ENCODE measurements at places on chromosomes 5 and 9. TPM values are rescaled to one million over a fixed set of nuclear protein-coding genes. Genes with fewer than 3 reads are reported as not detected.

DNA sequence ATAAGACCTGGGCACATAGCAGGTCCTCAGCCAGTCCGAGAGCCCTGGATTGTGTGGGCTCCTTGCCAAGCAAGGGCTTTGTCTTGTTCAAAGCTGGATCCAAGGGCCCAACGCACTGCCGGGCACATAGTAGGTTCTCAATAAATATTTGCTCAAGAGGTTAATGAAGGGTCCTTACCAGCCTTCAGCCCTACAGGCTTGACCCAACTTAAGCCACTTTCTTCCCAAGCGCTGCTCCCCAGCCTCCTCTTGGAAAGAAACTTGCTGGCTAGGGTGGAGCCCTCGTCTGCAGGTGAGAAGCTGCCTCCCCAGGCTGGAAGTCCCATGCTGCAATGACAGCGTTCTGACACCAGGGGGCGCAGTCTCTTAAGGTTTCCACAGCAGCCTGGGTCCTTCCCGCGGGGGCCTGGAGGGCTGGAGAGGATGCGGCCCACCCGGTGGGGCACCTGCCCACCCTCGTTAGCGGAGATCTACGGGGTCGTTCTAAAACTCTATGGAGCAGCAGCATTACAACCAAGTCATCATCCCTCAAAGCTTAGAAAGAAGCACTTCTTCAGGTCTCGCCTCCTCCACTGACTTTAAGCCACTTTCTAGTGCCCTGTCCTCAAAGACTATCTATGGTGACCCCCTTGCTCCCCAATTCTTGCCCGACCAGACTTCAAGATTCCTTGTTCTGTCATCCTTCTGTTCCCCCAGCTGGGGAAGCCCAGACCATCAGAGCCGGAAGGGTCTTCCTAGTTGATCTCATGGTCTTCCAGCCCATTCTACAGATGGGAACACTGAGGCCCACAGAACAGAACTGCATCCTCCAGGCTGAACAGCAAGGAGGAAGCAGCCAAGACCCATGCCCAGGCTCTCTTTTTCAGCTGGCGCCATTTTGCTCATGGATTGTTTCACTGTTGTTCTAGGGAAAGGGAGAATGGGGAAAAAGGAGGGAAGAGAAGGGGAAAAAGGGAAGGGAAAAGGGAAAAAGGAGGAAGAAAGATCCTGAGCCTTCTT lies 115.4 kb downstream of the LHX2 start:
- DNase-seq, result peak; percentile 60

DNA sequence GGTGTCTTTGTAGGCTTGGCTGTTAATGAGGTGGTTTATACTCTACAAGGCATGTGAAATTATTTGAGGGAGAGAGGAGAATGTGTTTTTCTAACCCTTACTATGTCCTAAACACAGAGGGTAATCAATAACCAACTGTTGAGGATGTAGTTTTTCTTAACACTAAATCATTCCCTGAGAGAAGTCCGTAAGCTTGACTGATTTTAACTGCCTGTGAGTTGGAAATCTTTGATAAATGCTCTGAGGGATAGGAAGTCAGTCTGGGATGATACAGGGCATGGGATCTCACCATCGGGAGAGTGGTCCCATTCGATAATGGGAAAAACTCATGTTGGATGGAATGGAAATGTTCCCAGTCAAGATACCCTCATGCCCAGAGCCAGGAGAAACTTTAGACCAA lies 249.6 kb downstream of the PDZD2 start:
- no peak for DNase-seq

The SPATA31A3 gene
- total RNA-seq, result not detected

The EMB gene
- total RNA-seq, result 15.2 TPM

- DNase-seq, result no peak
Observed at GRCh38 chr5:93585767-93586385, 2.9 kb downstream of the NR2F1 start.

- DNase-seq, result no peak
Observed at GRCh38 chr5:170960567-170960966, 98.7 kb downstream of the RANBP17 start.

GRCh38 chr5:179858241-179858585 lies 404 bp downstream of the MRNIP start:
- no peak for DNase-seq

The TICAM2 gene
- 2.9 TPM for total RNA-seq

The IL4 gene
- not detected for total RNA-seq

The NSG2 gene
- total RNA-seq, result not detected

DNA sequence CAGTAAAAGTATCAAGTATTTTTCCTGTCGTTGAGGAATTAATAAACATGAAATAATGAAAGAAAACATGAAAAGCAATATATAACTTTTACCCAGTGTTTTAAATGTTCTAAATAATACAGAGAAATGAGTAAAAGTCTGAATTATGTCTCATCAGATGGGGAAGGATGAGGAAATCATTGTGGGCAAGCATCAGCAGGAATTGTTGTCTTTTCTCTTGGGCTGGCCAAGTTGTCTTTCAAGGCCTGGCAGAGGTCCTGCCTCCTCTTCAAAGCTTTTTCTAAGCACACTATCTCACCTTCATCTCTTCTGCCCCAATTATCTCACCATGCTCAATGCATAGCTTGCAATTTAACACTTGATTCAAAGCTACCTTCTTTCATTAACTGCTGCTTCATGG lies 41.9 kb downstream of the MOCS2 start:
- DNase-seq, result no peak

DNA sequence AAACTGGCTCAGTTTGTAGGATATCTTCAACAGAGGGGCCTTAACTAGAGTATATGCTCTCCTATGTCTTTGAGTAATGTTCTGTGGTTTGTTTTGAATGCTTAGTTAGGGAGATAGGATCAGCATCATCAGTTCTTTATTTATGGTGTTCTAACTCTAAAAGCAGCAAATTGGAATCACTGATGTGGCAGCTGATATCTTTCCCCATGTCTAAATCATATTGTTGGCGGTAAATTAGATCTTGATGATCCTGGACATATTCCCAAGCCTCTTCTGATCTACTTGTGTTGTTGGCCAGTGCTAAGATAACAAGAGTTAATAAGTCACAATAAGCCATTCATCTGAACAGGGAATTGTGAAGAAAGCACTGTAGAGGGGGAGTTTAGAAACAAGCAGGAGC lies 332.4 kb upstream of the DAB2 start:
- no peak for DNase-seq

The SUSD3 gene
- total RNA-seq, result 11.3 TPM

GRCh38 chr5:52134013-52134650 lies 653.6 kb upstream of the ITGA1 start:
- DNase-seq, result no peak

DNA sequence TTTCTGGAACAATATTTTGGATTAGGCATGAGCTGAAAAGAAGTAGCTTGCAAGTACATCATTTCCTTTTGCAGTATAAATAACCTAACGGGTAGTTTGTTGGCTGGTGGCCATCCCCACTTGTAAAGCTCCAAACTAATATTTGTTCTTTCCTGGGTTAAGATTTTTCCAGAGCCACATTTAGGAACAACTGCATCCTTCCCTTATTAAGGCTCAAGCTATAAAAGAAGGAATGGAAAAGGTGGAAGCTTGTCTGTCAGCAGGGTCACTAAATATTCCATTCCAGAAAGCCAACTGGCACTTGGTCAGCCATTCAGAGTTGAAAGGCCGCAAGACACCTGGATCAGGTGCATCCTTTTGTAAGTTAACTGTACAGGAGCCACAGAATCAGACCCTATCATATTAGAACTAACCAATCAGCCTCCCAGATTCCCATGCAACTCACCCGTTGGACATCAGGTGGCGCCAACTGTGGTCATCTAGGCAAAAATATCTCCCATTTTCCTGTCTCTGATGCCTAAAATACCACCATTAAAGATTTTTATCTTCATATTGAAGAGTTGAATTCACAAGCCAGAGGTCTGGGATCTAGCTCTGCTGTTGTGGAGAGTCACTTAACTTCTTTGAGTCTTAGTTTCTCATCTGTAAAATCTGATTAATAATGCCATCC lies 82.9 kb downstream of the PTCD2 start:
- DNase-seq, result no peak

The MARVELD2 gene
- total RNA-seq, result 21.6 TPM

- DNase-seq, result no peak
Observed at GRCh38 chr5:33662722-33663427, 222.1 kb downstream of the TARS1 start.

- DNase-seq, result no peak
Observed at GRCh38 chr9:38214432-38214831, 145.4 kb upstream of the SHB start.

The SEC61B gene
- 125 TPM for total RNA-seq

The TRIM14 gene
- total RNA-seq, result 24.4 TPM

The UQCRQ gene
- total RNA-seq, result 528 TPM

DNA sequence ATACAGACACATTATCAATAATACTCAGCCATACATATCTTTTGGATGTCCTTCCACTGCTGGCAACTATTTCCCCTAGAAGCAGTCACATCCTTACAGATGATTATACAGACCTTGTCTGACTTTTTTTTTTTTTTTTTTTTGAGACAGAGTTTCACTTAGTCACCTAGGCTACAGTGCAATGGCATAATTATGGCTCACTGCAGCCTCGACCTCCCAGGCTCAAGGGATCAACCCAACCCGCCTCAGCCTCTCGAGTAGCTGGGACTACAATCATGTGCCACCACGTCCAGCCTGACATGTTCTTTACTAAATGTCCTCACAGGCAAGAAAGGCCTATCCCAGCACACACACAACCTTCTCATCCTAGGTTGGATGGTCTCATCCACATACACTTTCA lies 24.0 kb downstream of the NR6A1 start:
- DNase-seq, result no peak

The LCN1 gene
- total RNA-seq, result not detected

The SLC25A2 gene
- total RNA-seq, result 0.42 TPM

GRCh38 chr9:95831810-95832209 lies 43.7 kb upstream of the ERCC6L2 start:
- no peak for DNase-seq

The GCNT1 gene
- total RNA-seq, result 5.8 TPM

The SLC35D2 gene
- total RNA-seq, result 32.5 TPM

The RORB gene
- 0.02 TPM for total RNA-seq

DNA sequence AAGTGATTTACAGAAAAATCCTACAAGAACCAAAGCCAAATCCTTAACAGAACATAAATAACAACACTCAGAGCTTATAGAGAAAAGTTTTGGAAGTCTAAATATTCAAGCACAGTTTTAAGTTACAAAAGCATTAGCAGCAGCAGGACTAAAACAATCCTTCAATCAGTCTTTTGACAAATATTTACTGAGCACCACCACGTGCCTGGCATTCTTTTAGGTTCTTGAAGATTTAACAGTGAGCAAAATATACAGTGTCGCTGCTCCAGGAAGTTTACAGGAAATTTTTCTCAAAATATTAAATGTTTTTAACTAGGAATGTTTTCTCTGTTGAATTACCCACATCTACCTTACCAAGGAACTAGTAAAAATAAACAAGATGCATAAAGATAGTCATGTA lies 11.4 kb downstream of the EPB41L4A start:
- no peak for DNase-seq

DNA sequence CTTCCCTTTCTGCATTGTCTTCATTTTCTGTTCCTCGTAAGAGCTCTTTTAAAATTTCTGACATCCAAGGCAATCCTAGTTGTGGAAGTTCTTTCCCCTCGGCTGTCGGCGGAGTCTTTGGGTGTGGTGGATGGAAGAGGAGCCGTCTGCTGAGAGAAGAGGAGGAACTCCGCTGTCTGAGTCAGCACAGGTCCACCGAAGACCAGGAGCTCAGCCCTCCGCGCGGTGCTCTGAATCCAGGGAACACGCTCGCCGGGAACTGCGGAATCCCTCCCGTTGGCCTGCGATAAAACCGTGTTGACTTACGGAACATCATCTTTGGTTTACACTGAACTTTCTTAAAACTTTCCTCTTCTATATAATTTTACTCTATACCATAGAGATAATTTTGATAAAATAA lies 100.7 kb upstream of the IRX4 start:
- DNase-seq, result no peak

GRCh38 chr9:28318515-28318914 lies 745.2 kb upstream of the C9orf72 start:
- DNase-seq, result no peak

DNA sequence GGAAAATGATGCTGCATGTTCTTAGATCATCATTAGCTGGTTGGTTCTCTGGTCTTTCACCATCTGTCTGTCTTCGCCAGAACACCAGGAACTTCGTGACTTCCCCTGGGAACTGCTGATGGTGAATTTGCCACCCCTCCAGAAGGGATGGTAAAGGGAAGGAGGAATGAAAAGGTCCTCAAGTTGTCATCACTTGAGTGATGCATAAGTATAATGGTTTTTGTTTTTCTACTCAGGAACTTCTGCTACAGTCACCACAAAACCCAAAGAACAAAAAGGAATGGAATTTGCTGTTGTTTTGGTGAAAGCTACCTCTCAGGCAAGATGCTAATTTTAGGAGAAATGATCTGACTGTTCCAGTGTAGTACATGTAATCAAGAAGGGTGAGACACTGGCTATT lies 328.4 kb downstream of the ARHGEF28 start:
- no peak for DNase-seq

The TRPM3 gene
- total RNA-seq, result not detected

DNA sequence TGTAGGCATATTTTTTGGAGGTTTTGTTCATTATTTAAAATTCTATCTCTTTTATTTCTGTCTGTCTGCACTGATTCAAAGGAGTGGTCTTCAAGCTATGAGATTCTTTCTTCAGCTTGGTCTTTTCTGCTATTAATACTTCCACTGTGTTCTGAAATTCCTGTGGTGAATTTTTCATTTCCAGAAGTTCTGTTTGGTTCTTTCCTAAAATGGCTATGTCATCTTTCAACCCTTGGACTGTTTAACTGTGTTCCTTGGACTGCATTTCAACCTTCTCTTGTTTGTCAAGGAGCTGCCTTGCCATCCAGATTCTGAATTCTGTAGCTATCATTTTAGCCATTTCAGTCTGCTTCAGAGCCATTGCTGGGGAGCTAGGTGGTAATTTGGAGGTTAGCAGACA lies 76.3 kb downstream of the CERT1 start:
- DNase-seq, result no peak

- no peak for DNase-seq
Observed at GRCh38 chr5:60248901-60249300, 355.4 kb upstream of the PDE4D start.

DNA sequence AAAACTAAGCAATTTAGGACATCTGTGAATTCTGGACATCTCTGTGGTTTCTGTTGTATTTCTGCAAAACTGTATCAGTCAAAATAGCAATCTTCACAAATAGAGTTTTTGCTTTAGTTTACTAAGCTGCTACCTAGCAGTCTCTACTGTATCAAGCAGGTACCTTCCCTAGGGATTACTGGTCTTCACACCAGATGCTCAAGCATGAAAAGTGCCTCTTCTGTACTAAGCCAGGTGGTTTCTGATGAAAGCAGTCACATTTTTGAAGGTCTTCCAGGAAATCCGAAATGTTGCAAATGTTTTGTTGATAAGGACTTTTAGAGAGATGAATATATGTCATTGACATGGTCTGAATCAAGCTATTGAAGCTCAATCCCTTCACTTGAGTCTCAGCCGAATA lies 540.0 kb downstream of the KCTD16 start:
- DNase-seq, result no peak

The HARS1 gene
- total RNA-seq, result 91.1 TPM

GRCh38 chr5:138037271-138037670 lies 4.4 kb upstream of the FAM13B start:
- no peak for DNase-seq

DNA sequence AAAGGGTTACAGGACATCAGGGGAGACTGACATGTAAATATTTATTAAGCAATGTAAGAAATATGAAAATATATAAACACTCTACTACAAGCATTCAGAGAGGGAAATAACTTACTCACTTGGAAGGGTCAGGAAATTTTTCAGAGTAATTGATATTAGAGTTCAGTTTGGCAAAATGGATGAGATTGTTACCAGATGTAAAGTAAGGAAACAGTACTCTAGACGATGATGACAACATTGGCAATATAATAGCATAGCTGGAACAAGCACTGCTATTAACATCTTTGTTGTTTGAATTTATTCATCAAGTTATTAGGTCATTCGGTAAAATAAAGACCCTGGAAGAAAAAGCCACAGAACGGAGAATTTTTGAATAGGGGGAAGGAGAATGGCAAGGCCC lies 49.1 kb downstream of the GNA14 start:
- DNase-seq, result no peak

All from HCT116 (cell line).